ENCODE measurements at places on chromosomes 1 and 21.

DNA sequence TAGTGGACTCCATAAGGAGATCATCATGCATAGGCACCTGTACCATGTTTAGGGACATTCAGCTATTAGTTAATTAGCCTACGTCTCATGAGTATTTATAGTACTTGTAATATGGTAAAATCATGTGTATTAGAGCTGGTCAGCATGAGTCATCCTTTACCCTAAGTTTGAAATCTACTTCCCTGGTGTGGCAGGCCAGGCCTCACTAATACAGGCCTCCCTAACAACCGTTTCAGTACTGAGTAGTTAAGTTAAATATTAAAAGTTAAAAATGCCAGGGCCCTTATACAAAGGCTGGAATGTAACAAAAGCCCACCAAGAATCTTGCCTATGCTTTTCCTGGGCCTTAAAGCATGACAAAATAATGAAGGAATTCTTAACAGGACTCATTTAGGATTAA, 356.3 kb upstream of the DPYD start:
- DNase-seq = no peak

GRCh38 chr1:20682571-20683236, 21.5 kb upstream of the DDOST start:
- no peak for DNase-seq

- no peak for DNase-seq
These were observed 3.4 kb upstream of the CASQ2 start for GRCh38 chr1:115771847-115772457.

- DNase-seq = no peak
These were observed 82.4 kb upstream of the VAMP3 start for GRCh38 chr1:7688659-7689058.

- DNase-seq = peak; percentile 66
These were observed 38.2 kb downstream of the H3-3A start for GRCh38 chr1:226100436-226101391.

- DNase-seq = no peak
These were observed 64.0 kb downstream of the PRRX1 start for GRCh38 chr1:170727963-170728362.

- DNase-seq = peak; percentile 54
These were observed 55.3 kb upstream of the EIF4G3 start for GRCh38 chr1:21232044-21232443.

DNA sequence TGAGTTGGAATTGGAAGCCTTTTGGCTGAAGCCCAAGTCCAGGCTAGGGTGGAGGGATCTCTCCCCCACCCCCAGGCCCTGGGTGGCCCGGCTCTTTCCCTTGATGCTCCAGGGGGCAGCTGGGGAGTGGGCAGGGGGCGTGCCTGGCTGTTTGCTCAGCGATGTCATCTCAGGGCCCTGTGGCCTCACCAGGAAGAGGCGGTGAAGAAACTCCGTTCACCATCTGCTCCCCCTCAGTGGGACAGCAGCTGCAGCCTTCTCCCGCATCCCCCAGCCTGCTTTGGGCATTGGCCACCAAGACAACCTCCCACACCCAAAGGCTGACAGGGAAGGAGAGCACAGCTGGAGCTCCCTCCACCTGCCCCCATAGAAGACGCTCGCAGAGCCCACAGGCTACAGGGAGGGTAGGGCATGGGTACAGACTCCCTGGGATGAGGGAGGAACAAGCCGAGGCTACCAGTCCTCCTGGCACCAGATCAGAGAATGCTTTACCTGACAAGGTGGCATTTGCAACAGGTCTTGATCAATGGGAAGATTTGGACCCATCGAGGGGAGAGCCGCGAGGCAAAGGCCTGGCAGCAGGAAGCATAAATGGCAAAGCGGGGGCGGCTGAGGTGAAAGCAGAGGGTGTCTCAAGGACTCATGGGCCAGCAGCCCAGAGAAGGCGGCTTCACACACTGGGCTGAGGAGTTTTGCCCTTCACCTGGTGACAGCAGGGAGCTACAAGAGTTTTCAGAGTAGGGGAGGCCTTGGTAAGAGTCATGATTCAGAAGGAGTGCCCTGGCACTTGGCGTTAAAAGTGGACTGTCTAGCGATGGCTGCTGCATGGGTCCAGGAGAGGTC, 6.5 kb upstream of the GUCA2A start:
- DNase-seq = no peak

DNA sequence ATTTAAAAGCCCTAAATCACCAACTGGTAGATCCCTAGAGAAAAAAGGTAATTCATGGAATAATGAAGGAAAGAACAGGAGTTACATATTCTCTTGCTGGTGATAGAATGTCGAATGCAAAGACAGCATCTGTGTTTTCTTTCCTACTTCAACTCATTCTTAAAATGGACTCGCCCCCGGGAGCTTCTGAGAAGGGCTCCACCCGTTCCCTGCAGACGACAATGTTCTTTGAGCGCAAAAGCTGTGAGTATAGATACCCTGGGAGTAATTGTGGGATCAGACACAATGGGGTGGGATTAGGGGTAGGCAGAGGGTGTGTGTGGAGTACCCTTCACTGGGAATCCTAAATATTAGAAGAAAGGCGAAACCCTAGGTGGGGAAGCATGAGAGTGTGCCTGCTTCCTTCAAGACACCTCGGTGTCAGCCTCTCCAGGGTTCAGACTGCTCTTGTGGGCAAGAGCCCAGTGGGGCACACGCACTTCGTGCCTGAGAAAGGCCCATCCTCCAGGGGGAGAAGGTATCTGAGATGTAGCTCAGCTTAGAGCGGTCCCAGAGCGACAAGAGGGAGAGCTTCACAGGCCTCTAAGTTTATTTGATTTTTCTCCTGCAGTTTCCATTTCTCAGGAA, 123.3 kb upstream of the DPYD start:
- no peak for DNase-seq
